ENCODE measurements at places on chromosomes 5 and 9. TPM values are rescaled to one million over a fixed set of nuclear protein-coding genes. Genes with fewer than 3 reads are reported as not detected.

GRCh38 chr5:59139695-59140094 lies 556.8 kb downstream of the RAB3C start:
- no peak for DNase-seq

DNA sequence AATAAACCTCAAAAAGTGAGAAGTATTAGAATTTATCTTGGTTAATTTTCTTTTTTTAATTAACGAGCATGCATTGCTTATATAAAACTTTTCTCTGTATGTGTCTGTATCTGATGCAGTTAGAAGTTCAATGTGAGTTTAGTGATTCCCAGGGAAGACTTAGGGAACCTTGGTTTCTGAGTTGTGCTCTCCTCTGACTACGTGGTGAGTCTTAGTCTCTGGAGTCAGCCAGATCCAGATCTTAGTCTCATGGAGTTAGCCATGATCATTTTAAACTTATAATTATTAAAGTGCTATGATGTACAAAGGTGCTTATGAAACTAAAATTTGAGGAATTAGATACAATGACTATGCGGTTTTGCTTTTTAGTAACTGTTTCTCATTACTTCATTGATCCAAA lies 285.3 kb upstream of the DMRT1 start:
- no peak for DNase-seq

RASGEF1C gene
- not detected for total RNA-seq

GRCh38 chr5:173857234-173857633 lies 30.9 kb upstream of the CPEB4 start:
- DNase-seq = no peak
